HCT116 (cell line): ENCODE measurements at places on chromosomes 1 and 21.

GRCh38 chr1:245212221-245212710, 57.5 kb downstream of the KIF26B start:
- DNase-seq = no peak

GRCh38 chr1:172699695-172700227, 40.9 kb downstream of the FASLG start:
- no peak for DNase-seq

DNA sequence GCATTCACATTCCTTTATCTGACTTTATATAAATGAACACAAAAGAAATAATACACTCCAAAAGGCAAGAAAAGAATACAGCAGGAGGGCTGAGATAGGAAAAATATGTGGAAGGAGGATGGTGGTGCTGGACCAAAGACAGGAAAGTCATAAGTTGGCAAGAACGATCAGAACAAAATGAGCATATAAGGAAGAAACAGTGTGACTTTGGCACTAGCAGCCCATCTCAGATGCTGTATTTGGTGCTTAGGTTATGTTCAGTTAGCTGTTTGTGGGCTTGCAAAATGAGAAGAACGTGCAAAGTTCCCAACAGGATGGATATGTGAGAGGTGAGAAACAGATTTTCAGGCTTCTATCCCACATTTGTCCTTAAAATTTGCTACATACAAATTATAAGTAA, 719.8 kb upstream of the ADGRL4 start:
- DNase-seq = no peak

DNA sequence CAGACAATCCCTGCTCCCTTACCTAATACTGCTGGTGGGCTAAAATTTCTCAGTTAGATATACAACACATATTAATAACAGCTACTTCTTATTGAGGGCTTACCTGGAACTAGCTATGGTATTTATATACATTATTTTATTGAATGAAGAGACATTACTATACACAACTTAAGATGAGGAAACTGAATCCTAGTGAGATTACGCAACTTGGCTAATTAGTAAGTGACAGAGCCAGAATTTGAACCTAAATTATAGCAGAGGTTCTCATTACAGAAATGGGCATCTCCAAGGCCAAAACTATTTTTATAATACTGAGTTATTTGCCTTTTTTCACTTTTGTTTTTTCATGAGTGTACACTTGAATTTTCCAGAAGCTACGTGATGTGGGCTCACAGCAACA, 44.5 kb upstream of the SMYD2 start:
- DNase-seq = no peak

DNA sequence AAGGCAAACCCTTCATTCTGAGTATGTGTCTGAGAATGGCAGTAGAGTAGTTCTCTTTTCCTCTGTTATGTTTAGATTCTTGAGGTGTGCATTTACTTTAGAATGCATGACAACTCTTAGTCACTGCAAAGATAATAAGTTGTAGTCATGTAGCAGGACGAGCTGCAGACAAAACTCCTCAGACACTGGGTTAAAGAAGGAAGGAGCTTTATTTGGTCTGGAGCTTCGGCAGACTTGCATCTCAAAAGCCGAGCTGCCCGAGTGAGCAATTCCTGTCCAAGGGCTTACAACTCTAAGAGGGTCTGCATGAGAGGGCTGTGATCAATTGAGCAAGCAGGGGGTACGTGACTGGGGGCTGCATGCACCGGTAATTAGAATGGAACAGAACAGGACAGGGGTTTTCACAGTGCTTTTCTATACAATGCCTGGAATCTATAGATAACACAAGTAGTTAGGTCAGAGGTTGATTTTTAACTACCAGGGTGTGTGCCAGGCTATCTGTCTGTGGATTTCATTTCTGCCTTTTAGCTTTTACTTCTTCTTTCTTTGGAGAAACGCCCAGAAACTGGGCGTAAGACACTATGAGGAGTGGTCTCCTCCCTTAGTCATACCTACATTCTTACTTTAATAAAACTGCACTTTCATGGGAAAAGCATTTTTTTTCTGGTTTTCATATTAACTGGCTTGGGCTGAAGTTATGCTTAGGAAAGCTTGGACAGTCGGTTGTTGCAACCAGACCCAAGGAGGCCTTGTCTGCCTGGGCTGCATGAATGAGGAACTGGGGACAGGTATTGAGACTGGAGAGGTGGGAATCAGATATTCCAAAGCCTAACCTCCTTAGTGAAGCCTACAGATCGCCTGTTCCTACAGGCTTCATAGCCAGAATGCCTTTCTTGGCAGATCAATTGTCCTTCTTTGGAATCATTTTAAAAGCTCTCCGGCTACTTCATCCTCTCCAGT, 115.1 kb downstream of the RHOU start:
- no peak for DNase-seq

DNA sequence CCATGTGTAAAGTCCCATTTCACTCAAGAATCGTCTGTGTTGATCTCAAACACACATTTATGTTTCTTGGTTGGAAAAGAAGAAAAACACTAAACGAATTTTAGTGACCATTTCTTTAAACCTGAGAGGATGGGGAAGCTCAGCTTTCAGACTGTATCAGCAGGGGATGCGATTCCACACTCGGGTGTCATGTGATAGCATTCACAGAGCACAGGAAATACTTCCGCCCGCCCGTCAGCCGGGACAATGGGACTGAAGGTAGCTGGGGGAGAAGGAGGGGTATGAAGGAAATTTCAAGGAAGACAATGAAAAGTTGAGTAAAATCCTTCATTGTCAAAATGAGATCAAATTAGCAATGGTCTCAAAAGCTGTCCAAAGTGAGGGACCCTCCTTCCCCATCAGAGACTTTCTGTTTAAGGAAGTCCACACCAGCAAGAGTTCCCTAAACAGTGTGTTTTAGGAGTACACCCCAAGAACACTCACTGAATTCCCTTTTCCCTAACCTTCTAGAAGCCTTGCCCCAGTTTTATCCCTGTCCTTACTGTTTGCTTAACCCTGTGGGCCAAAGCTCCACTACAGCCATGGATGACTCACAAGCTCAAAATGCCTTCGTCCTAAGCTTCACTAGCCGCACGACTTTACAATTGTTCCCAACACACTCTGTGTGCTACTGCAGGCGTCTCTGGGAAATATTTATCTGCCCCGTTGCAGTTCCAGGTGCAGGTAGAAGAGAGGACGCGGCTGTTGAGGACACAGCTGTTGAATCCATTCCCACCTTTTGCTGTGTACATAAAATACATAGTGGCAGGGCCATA, 51.4 kb upstream of the SIM2 start:
- no peak for DNase-seq

- no peak for DNase-seq
Observed at GRCh38 chr1:156848461-156849150, 10.3 kb downstream of the INSRR start.

DNA sequence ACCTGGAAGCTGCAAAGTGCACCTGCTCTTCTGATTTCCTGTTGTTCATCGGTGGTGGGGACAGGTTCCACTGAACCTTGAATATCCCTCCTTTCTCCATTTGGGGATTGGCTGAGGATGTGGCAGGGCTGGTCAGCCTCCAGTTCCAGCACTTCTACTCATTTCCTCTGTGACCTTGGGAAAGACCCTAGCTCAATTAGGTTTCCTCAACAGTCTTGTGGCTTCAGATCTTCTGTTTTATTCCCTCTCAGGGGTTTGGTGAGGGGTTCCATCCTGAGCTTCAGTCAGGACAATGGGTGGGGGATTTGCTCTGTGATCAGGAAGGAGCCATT, 317.1 kb upstream of the PROX1 start:
- DNase-seq = no peak

DNA sequence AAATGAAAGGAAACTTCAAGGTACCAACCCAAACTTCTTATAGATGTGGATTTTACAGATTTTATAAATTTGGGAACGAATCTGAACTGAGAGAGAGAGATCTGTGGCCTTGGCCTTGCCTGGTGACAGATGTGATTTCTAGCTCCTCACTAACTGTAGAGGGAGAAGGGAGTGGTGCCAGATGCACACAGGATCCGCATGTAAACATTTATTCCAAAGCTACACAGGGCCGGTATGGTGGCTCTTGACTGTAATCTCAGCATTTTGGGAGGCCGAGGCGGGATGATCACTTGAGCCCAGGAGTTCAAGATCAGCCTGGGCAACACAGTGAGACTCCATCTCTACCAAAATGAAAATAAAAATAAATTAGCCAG, 77.1 kb downstream of the PGBD5 start:
- DNase-seq = no peak

DNA sequence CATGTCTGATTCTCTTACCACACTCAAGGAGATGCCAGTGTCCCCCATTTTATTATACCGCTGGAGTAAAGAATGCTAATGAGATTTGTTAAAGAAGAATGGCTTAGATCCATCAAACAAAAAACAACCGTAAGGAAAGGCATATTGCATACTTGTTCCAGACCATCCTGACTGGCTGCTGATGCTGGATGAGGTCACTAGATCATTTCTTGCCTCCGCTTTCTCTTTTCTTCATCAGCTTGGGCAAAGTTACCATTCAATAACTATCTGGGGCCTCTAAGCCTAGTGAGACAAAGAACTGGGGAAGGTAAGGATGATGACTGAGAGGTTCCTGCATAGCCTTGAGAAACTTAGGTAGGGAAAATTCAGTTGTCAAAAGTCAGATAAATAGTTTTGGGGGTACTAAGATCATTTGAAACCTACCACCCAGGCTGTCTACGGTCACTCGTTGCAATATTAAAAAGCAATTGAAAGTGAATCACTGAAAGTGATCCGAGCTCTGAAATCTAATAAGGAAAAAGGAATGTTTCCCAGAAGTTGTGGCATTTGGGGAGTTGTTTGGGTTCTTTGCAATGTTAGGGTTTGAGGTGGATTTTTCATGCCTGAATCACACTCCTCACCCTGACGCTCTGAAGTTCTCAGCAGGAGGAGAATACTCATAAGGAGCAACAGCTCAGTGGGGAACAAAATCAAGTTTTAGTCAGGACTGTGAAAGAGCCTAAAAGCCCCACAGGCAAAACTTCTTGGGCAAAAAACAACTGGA, 176.8 kb downstream of the HHIPL2 start:
- no peak for DNase-seq

DNA sequence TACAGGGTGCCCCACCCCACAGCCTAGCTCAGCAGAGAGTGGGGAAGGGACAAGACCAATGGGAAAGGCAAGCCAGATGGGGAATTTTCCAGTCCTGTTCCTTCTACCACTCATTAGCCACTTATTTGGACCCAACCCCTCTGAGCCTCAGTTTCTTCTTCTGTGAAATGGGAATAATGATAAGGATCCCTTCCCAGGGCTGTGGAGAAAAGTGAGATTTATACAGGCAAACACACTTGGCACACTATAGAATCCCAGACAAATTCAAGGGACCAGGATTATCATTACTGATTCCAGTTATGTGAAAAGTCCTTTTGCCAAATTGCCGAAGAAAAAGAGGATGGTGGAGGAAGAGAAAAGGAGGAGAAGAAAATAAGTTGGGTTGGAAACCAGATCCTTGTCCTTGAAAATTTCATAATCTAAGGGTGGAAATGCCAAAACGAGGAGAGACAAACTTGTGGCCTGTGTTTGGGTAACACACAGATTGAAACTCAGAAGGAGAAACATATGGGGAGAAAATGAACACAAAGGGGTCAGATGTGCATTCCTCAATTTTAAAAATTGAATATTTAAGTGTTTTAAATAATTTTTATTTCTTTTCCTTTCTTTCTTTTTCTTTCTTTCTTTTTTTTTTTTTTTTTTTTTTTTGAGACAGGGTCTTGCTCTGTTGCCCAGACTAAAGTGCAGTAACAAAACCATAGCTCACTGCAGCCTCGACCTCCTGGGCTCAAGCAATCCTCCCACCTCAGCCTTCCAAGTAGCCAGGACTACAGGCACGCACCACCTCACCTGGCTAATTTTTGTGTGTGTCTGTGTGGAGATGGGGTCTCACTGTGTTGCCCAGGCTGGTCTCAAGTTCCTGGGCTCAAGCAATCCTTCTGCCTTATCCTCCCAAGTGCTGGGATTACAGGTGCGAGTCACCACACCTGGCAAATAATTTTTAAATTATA, 9.6 kb downstream of the CAPN2 start:
- DNase-seq = no peak

DNA sequence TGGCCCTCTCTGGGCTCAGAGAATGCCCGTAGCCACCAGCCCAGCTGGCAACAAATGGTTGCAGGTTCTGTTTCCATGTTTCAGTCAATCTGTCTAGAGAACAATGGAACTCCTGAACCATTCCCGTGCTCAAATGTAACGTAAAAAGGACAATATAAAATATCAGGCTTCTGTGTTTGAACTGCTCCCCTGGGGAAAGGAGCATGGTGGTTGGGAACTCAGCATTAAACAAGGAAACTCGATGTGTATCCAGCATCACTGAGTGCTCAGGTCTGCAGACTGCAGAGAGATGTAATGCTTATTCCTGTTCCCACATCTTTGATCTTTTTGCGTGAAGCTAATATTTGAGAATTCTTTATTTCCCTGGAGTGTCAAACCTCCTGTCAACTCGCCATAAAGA, 326.5 kb downstream of the KIF26B start:
- DNase-seq = no peak

DNA sequence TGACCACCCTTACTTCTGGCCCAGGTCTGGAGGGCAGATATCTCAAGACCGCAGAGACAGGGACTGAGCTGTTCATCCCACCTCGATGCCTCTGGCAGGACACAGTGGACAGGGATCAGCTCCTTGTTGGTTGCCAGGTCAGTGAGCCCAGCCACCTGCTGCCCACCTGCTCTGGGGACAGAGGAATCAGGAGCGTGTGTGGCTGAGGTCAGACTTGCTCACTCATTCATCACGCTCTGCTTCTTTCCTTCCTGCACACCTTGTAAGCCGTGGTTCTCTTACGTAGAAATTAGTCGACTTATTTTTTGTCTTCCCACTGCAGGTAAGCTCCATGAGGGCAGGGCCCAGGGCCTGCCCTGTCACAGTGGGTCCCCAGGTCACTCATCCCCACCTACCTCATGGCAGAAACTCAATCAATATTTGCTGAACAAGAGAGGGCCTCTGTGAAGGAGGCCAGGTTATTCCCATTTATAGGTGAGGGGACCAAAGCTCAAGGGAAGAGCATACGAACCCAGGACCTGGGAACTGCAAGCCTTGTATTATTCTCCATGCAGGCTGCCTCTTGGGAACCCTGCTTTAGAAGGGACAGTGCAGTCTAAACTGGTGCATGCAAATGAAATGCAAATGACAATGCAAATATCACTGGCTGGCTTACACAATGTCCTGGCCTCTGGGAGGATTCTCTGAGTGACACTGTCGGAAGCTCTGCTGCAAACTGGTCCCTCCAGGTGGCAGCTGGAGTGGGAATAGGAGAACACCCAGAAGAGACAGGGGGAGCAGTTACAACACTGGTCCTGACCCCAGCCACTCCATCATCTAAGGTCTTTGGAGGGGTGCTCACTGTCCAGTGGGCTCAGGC, 58.4 kb upstream of the PAX7 start:
- no peak for DNase-seq

GRCh38 chr1:239112101-239112935, 274.1 kb upstream of the CHRM3 start:
- no peak for DNase-seq

DNA sequence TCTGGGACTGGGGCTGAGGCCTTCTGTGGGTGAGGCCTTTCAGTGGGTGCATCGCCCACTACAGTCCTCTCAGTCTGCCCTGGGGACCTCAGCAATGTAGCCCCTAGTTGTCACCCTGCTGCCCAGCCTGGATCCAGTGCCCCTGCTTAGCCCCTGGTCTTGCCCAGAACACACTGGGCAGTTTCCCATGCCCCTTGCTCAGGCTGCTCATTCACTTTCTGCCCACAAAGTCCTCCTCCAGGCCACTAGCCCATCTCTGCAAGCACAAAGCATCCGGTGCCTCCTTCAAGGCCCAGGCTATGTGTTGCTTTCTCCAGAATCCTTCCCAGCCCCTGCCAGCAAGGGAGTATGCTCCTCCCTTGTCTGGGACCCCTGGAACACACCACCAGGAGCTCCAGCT, 5.4 kb upstream of the ADORA1 start:
- no peak for DNase-seq
